ENCODE measurements at places on chromosomes 2 and 18.

DNA sequence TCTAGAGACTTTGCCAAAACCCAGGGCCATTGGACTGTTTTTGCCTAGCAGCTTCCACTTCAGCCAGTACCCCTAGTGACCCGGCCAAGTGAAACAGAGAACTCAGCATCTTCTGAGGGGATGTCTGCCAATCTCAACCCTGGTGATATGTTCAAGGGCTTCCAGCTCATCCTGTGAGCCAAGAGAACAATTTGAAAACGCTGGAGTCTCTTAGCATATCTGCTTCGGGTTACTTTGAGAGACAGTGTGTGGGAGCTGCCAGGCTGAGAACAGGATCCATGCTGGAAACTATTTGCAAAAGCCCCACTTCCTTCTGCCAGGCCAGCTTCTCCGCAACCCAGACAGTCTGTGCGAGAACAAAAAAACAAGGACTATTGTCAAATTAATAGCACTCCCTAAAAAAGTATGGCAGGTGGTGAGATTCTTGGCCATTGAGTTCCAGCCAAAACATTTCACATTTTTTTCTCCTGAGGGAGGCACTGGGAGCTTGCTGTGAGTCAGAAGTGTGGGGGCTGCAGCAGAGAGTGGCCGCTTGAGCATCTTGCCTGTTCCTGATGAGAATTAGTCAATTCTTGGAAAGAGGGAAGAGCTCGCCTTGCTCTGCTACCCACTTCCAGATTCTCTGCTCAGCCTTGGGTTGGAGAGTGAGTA lies 395.6 kb upstream of the TRIB2 start:
- DNase-seq, result no peak

GRCh38 chr2:53753041-53753440 lies 14.6 kb upstream of the CHAC2 start:
- no peak for DNase-seq

DNA sequence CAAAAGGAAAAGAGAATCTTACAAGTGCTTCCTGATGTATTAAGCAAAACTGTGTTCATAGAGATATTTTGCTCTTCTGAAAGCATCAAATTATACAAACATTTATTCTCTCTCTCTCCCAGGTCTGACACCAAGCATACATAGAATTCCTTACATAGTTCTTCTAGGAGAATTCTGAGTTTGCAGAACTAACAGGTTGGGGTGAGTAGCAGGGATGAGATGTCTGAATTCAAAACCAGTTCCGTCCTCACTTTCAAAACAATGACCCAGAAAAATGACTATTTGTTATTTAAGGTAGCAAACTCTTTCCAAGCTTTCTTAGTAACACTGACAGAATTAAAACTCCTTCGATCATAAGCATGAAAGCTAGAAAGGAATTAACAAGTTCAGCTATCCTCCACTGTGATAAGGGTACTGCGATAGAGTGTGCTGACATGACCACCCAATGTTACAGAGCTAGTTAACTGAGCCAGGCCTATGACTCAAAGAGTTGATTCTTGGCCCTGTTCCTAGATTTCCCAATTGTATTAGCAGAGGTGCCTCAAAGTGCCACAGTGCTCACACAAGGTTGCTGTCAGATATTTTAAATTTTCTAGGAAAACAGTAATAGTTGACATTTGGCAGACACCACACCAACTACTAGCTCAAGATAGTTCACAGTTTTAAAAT lies 85.8 kb upstream of the SETBP1 start:
- DNase-seq, result no peak

- no peak for DNase-seq
Measured at GRCh38 chr2:222919841-222920526, 59.1 kb downstream of the ACSL3 start.

DNA sequence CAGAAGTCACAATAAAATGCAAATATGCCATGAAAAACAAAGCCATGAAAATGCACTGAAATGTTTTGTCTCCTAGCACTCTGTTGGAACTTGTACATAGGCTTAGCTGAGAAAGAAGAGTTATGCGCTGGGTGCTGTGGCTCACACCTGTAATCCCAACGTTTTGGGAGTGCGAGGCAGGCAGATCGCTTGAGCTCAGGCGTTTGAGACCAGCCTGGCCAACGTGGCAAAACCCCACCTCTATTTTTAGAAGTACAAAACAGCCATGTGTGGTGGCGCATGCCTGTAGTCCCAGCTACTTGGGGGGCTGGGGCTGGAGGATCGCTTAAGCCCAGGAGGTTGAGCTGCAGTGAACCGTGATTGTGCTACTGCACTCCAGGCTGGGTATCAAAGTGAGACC lies 39.9 kb downstream of the IRS1 start:
- no peak for DNase-seq

DNA sequence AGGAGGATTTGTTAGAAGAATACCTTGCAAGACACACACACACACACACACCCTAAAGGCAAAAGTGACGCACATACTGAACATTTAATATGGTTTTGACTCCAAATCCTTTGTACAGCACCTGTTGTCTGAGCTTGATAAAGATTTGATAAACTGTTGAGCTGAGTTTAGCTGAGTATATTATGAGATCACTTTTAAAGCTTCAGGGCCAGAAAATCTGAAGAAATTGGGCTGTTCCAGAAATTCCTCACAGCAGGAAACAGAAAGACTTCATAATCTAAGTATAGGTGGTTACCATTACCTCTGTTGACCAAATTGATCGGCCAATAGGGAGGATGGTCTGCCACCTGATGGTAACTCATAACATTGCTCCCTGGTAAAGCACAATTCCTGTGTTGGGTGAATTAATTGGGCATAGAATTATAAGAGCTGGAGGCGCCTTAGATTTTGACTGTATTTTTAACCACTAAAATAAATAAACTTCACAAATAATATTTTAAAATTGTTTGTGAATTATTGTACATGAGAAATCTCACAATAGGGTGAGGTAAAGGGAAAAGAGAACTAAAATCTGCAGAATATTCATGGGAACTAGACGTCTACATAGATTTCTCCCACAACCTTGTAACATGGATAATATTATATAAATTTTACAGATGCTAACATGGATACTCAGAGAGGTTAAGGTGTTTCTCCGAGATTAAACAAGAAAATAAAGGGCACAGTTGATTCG lies 21.8 kb upstream of the RPIA start:
- DNase-seq, result peak; percentile 52

DNA sequence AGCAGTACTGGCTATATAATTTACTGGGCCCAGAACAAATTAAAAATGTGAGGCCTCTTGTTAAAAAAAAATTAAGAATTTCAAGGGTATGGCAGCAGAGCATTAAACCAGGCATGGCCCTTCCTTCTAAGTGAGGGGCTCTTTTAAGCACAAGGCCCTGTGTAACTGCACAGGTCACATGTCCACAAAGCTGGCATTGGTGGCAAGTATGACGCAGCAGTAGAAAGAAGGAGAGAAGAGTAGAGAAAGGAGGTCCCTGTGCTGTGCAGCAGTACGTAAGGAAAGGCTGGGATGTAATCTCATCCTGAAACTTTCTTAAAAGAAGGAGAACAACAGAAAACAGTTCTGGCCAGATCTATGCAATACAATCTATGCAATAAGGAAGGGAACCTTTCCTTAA lies 51.2 kb downstream of the MBD2 start:
- DNase-seq, result no peak

DNA sequence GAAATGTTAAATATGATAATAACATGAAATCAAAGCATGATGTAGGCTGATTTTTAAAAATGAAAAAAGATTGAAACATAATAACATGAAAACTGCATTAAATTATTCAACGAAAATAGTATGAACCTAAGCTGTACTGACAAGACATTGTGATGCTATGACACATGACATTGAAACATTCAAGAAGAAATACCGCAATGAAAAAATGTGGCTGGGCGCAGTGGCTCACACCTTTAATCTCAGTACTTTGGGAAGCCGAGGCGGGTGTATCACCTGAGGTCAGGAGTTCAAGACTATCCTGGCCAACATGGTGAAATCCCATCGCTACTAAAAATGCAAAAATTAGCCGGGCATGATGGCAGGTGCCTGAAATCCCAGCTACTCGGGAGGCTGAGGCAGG lies 14.6 kb downstream of the CXCR1 start:
- DNase-seq, result no peak

DNA sequence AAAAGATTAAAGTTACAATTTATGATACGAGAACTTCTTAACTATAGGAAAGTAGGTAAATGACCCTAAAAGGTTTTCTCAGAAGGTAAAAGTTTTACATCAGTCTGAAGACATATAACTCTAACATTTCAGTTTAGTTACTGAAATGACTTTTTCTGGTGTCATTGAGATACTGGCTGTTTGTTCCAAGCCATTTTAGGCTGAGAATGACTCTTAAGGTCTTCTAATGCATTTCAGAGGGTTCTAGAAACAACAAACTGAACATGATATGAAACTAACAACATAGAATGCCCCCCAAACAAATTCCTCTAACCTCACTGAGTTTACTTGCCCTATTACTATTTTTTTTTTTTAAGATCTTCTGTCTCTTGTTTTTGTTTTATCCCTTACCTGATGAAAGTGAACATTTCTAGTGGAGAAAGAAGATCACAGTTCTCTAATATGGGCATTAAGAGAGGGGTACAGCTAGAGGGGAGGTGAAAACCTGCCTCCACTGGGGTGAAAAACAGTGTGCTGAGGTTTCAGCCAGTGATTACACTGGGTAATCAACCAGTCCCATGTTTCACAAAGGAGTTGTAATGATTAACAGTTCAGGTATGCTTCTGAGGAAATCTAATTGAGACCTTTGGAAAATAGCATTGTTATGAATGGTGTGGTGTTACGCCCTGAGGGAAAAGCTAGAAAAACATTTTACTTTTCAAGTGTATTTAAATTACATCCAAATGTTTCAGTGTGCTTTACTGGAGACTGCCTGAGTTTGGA lies 11.2 kb downstream of the NABP1 start:
- peak; percentile 2 for DNase-seq

DNA sequence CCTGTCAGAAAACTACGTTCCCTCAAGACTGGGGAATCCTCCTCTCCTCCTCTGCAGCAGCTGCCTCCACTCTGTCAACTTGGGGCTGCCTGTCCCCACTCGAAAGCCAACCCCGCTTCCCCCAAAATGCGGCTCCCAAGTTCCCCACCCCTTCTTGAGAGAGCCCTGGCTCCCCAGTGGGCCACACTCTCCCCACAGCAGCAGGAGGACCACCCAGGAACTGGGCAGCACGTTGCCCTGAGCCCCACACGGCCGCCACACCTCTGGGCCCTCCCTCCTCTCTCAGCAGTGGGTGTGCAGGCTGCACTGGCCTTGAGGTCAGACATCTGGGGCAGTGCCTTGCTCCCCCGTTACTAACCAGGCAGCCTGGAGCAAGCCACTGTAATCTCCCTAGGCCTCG lies 9.6 kb upstream of the TEX51 start:
- no peak for DNase-seq

- DNase-seq, result peak; percentile 2
Measured at GRCh38 chr2:159030674-159031380, 62.4 kb downstream of the TANC1 start.

DNA sequence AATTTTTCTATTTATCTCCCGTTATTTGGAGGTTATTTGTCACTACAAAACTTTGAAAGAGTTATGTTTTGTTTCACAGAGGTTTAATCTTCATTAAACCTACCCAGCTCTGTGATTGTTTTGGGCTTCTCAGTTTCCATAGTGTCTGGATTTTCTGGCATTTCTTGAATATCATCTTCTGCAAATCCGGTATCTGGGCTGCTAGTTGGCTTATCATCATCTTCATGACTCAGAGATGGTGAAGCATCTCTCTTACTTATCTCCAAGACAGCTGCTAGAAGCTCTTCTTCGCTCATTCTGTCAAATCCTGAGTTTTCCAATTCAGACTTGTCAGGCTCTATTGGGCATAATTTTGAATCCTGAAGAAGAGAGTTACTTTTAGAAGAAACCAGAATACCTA lies 55.6 kb downstream of the VIL1 start:
- DNase-seq, result no peak

DNA sequence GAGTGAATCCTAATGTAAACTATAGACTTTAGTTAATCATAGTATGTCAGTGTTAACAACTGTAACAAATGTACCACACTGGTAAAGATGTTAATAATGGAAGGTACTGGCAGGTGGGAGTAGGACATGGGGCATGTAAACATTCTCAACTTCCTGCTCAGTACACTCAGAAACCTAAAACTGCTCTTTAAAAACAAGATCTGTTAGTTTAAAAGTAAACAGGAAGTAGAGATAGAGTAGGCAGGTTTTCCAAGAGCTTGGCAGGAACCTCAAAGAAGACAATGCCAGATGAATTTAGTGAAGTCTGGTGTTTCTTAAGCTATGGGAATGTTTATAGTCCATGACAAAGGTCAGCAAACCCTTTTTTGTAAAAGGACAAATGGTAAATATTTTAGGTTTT lies 46.6 kb downstream of the CCDC138 start:
- no peak for DNase-seq

- peak; percentile 47 for DNase-seq
Measured at GRCh38 chr2:67054728-67055127, 342.4 kb upstream of the ETAA1 start.

DNA sequence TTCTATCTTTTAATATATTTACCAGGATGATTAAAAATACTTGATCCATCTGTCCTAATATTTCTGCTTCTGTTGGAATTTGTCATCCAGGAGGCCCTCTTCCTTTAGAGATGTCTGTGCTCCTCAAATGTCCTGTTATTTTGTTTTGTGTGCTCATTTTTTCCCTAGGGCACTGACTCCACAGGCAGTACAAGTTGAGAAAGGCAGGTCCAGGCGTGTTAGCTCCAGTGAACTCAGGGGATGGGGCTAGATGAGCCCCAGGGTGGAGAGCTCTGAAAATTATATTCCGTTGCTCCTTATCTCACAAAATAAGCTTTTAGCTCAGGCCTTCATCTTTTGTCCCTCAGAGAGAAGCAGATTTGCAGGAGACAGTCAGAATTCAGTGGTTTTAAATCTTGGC lies 105.7 kb downstream of the SLC4A3 start:
- DNase-seq, result no peak

Data from NCI-H69 (cell line).